ENCODE measurements at places on chromosomes 4 and X.

- DNase-seq, result no peak
Measured at GRCh38 chr4:108926061-108926460, 163.2 kb upstream of the ETNPPL start.

GRCh38 chr4:41260116-41260733 is 3.5 kb downstream of the UCHL1 start:
- no peak for DNase-seq

GRCh38 chrX:10602646-10603045 is 17.7 kb downstream of the MID1 start:
- DNase-seq, result no peak

DNA sequence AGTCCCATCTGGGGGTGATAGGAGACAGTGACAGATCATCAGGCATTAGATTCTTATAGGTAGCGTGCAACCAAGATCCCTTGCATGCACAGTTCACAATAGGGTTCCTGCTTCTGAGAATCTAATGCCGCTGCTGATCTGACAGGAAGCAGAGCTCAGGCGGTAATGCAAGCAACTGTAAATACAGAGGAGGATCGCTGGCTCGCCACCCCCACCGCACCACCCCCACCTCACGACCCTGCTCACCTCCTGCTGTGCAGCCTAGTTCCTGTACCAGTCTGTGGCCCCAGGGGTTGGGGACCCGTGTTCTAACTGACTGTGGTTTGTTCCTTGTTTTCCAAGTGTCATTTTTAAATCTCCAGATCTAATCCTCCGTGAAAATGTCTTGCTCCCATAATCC is 89.0 kb upstream of the MAPK10 start:
- DNase-seq, result no peak

GRCh38 chr4:55820279-55820678 is 689 bp downstream of the EXOC1L start:
- no peak for DNase-seq

DNA sequence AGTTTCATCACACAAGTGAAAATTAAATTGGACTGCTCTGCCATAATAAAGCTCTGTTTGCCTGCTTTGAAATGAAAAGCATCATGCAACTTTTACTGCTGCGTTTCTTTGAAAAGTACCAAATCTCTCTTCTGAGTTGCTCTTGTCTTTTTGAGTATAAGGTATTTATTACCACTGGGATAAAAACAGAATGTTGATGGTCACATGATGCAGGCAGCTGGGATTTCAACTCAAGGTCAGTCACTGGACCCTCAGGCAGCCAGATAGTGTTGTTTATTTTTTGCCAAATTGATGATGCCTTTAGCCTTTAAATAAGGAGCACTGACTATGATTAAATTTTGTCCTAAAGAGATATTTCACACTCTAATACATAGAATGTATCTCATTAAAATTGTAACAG is 32.7 kb downstream of the DMD start:
- DNase-seq, result no peak

DNA sequence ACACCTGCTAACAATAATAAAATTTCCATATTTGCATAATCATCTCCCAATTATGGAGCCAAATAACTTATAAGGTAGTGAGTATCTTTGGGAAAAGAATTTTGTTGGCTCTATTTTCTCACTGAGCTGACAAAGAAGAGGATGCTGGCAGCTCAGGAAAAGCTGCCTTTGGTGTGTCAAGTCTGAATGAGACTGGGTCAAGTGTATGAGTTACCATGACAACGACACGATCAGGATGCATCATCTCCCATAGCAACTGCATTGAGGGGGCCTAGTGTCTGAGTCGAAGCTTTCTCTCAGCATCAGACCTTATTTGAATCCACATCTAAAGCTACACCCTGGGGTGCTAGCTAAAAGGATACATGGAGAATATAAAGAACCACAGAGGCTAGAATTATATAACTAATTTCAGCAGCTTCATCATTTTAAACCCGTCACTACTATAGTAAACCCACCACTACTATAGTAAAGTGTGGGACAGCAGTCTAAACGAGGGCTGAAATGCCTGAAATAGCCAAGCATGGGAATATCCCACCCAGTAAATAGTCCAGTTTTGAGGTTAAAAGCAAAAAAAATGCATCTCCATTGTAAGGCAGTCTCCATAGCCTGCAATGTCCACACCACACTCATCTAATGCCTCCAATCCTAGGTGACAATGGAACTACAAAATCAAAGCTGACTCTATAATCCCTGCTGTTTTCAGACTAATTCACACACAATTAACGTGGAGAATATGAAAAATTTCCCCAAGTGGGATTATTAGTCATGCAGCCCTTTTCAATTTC is 16.0 kb downstream of the GSPT2 start:
- peak; percentile 1 for DNase-seq

DNA sequence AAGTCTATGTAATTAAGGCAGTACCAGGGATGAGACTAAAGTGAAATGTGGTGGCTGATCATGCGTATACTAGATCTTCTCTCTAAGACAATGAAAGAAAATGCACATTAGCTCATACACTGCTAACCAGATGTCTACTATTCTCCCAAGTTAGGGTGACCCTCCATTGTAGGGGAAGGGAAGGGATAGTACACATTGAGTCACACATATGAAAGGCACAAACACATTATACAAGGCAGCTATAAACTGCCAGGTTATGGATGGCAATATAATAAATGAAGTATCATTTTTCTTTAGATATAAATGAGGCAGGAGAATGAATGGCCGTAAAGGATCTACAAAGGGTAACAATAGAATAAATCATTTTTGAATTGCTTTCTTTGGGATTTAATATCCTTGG is 4.5 kb downstream of the SHROOM3 start:
- no peak for DNase-seq

DNA sequence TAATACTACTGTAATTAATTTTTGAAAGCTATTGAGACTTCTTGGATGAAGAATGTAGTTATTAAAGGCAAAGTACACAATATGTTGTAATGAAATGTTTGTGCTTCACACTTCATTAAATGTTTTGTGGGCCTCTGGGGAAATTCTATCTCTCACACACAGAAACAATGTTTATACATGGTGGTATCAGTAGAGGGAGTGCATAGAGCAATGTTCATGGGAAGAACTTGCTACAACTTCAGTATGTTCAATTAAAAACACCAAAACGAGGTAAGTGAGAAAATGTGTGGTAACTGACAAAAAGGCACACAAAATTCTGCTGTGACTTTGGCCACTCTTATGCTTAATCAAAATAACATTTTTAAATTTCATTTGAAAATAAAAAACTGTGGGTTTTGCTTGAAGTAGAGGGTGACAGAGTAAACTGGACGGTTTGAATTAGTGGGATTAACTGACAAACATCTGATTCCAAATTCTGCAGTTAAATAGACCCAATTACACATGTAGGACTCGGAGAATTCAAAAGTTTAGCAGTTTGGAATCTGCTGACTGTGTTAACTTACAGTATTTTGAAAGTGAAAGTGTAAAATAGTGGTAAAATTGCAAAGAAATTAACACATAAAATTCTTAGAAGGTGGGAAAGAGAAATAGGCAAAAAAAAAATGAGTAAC is 111.4 kb upstream of the TTC29 start:
- no peak for DNase-seq

DNA sequence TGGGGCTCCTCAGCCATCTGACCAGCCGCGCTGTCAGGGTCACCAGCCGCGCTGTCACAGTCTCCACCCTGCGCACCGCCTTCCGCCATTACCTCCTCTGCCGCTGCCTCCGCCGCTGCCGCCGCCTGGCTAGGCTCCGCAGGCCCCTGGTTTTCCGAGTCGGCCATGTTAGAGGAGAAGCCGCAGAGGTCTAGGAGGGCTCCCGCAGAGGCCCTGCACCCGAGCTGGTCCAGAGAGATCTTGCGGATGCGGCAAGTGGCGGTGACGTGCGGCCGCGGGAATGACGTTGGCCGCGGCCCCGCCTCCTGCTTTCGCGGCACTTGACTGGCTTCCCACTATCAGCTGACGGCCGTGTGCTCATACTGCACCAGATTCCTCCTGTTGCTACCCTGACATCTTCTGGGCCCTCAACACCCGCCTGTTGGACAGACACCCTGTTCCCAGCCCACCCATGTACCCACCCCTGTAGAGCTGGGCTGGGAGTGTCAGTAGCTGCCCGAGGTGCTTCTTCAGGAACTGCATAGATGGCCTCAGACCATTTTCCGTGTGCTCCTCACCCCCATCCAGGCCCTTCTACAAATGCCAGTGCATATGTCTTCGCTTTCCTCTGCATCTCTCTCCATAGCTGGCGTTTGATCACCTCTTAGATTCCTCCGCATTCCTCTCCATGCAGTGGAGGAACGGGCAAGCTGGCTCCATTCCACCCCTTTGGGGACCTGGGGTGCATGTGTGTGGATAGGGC is at the start of gene NAP1L5:
Gene NAP1L5, minus strand, starts transcription at position 242 of the 742 bp plus-strand sequence. Its CDS starts 75 bp downstream, at position 167.
- peak; percentile 20 for DNase-seq

DNA sequence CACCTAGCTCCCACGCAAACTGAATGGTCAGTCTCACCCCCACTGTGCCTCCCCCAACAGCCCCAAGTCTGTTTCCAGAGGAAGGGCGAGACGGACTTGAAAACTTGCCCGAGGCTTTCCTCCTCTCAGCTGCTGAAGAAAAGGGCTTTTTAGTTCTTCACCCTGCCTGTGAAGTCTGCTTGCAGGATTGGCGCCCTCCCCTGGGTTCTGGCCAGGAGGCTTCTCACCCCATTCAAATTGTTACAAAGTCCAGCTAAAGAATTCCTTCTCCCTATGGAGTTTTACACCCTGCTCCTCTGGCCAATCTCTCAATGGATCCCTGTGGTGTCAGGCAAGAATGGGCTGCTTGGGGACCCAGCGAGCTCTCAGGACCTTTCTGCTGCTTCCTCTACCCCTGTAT is 241.0 kb downstream of the AFF2 start:
- no peak for DNase-seq

- DNase-seq, result no peak
Measured at GRCh38 chrX:38660395-38661102, 99.2 kb downstream of the TSPAN7 start.

DNA sequence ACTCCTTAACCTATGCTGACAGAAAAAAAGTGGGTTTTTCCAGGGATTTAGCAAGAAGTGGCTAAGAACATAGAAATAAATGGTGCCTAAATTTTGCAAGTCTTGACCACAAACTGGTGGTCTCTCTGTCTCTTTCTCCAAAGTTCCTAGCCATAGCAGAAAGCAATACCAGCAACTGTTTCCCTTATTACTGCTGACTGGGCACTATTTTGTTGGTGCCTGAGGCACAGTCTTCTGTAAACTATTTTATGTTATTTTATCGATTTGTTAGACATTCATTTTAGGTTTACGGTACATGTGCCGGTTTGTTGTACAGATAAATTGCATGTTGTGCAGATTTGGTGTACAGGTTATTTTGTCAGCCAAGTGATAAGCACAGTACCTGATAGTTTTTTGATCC is 234.6 kb upstream of the TECRL start:
- no peak for DNase-seq

- no peak for DNase-seq
Measured at GRCh38 chr4:11480683-11481082, 52.0 kb upstream of the HS3ST1 start.

- no peak for DNase-seq
Measured at GRCh38 chr4:52995360-52996030, 133.4 kb downstream of the RASL11B start.

GRCh38 chr4:47167081-47168035 is 136.0 kb downstream of the GABRB1 start:
- DNase-seq, result no peak

DNA sequence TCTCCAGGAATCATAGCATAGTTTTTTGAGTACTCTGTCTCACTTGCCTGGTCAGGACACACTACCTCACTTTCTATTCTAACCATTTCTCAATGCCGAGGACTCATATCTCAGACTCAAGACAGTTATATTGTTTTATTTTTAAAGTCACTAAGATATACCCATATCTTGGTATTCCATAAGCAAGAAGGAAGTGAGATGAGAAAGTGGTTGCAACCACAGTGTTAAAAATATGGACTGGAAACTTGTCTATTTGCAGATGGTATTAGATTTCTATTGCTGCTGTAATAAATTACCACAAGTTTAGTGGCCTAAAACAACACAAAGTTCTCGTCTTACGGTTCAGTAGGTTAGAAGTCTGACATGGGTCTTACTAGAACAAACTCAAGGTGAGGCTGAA is 344.8 kb upstream of the MAGEB2 start:
- DNase-seq, result no peak

DNA sequence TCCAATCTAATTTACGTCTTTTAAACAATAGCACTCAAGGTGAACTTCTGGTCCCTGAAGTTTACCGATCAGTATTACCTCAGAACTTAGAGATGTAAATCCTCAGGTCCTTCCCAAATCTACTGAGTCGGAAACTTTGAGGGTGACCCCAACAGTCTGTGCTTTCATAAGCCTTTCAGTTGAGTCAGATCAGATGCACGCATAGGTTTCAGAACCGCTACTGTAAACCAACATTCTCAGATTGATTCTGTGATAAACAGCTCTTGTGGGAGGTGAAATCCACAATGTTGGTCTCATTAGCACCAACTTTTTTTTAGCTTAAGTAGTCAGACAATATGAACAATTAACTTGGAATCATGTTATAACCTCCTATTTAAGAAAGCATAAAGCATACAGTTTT is 86.0 kb downstream of the WWC2 start:
- no peak for DNase-seq

GRCh38 chr4:184417802-184418511 is 56.4 kb downstream of the IRF2 start:
- no peak for DNase-seq

DNA sequence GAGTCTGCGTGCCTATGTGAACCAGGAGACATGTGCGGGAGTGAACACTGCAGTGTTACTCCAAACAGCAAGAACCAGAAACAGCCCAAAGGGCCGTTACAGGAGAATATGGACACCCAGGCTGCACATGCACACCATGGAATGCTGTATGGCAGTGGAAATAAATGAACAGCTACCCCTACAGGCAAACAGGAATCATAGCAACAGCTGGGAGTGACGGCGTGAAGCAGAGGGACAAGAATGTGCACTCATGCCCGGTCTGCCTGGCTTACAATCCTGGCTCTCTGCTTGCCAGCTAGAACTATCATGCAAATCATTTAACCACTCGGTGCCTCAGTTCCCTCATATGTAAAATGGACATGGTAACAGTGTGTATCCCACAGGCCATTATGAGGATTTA is 16.6 kb downstream of the GPKOW start:
- no peak for DNase-seq

- DNase-seq, result no peak
Measured at GRCh38 chr4:80841587-80842281, 188.8 kb upstream of the BMP3 start.

DNA sequence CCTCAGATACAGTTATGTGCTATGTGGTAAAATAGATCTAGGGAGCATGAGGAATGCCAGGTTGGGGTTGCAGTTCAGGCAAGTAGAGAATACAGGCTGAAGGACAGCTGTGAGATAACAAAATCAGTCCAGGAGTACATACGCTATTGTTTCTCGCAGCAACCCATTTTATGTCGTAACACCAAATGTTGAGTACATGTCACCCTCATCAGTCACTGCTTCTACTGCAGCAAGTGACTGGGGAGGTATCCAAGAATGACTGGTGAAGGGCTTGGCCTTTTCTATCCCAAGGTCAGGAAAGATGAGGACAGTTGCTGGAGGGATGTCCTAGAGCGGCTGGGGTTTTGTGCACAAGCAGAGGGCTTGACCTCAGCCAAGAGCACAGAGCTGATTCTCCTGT is 172.1 kb downstream of the CBR4 start:
- DNase-seq, result no peak
